Activated CD8-positive, alpha-beta memory T cell treated with anti-CD3 and anti-CD28 coated beads for 4 hours (primary cell): ENCODE measurements at places on chromosomes 2 and 18.

DNA sequence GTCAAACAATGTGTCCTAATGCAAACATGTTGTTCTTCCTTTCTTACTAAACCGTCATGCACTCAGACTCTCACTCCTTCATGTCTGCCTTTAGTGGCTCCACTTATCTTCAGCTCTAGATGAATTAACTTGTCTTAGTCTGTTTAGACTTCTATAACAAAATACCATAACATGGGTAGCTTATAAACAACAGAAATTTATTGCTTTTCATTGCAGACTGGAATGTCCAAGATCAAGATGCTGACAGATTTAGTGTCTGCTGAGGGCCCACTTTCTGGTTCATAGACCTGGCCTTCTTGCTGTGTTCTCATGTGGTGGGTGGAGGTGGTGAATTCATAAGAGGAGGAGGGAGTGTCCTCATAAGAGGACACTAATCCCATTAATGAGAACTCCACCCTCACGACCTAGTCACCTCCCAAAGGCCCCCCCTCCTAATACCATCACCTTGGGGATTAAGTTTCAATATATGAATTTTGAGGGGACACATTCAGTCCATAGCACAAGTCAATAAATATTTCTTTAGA, 32.3 kb downstream of the RALBP1 start:
- no peak for DNase-seq

DNA sequence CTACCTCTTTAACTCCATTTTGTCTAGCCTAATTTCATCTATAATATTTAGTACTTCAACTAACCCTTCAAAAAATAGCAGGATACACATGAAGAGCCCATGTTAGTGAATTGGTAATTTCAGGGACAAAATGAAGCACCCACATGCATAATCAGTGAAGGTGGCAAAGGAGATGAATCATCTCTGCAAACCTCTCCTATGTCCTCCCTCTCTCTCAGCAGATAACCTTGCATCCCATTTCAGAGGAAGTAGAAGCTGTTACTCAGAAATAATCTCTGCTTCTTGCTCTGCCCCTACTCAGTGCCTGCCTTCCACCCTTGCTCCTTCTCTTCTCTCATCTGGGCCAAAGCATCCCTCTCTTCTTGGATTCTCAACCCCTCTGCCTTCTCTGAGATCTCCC, 60.2 kb upstream of the CAVIN2 start:
- DNase-seq: no peak

DNA sequence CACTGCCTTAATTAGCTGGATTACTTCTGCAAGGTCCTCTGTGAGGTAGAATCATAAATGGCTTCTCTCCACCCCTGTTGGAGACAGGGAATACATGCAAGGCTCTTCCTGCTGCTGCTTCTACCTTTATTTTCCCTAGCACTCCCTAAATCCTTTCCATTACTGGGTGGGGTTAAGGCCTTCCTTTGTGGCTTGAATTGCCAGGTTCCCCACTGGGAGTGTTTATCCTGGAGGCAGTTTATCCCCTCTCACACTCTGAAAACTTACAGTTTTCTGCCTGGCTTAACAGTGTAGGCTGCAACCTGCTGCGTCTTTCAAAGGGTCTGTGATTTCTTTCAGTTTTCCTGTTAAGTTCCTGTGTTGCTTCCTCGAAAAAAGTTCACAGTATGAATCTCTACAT, 1062.3 kb upstream of the CRIM1 start:
- DNase-seq: no peak

DNA sequence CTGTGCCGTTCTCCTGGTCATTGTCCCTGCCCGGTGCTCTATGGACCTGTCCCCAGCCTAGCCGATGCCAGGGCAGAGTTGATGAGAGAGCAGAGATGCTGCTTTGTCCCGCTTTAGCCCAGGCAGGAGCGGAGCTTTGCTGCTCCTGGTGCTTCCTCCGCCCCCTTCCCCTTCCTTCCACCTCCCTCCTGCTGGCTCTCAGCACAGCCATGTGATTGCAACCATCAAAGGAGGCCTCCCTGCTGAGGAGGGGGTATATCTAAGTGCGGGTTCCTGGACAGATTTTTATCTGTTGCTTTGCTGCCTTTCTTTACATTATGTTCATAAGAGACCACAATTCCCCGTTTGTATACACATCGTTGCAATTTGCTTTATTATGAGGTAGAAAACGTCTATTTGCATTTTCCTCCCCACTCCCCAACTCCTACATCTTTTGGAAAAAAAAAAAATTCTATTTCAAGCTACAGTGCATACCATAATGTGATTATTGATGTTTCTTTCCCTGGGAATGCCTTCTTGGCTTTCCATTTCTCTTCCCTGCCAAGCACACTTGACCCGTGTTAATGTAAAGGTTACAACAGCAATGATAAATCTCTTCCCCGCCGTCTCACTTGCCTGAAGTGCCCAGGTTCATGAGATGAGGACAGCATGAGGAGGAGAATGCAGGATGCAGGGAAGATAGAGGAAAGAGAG, 25.4 kb downstream of the ALPK2 start:
- DNase-seq: no peak

- no peak for DNase-seq
Observed at GRCh38 chr2:67965246-67965645, 97.6 kb downstream of the C1D start.

GRCh38 chr2:129061769-129062121, 743.1 kb upstream of the HS6ST1 start:
- no peak for DNase-seq

DNA sequence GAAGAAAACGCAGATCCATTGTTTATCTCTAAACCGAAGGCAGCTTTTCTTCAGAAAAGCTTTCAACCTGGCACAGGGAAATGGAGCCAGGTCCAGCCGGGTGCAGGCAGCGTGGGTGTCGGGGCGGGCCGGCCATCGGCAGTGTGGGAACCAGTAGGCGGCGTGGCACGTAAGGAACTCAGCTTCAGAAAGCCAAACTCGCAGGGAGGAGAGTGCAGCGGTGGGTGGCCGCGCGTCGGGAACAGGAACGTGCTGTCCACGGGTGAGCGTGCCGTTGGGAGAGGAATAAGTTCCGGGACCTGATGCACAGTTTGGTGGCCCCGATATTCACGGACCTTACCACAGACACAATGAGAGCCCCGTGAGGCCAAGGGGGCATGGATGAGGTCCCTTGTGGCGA, 270.4 kb downstream of the TWIST2 start:
- DNase-seq: no peak

DNA sequence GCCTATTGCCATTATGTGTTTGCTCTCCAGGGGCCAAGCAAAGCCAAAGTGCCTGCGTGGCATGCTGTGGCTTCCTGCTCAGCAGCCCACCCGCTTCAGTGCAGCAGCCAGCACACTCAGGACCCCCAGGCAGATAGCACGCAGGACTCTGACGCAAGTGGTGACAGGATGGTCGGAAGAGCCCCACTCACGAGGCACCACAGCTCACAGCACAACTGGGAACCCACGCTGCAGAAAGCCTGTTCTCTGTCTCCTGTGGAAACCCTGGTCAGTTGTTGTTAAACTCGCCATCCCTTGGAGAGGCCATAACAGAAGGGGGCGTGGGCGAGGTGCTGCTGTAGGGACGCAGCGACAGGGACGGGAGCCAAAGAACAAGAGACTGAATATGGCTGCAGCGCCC, 76.4 kb downstream of the HDAC4 start:
- no peak for DNase-seq

- DNase-seq: no peak
Observed at GRCh38 chr2:233343171-233343705, 11.1 kb upstream of the DGKD start.

- DNase-seq: no peak
Observed at GRCh38 chr2:12302140-12302539, 414.6 kb upstream of the TRIB2 start.

DNA sequence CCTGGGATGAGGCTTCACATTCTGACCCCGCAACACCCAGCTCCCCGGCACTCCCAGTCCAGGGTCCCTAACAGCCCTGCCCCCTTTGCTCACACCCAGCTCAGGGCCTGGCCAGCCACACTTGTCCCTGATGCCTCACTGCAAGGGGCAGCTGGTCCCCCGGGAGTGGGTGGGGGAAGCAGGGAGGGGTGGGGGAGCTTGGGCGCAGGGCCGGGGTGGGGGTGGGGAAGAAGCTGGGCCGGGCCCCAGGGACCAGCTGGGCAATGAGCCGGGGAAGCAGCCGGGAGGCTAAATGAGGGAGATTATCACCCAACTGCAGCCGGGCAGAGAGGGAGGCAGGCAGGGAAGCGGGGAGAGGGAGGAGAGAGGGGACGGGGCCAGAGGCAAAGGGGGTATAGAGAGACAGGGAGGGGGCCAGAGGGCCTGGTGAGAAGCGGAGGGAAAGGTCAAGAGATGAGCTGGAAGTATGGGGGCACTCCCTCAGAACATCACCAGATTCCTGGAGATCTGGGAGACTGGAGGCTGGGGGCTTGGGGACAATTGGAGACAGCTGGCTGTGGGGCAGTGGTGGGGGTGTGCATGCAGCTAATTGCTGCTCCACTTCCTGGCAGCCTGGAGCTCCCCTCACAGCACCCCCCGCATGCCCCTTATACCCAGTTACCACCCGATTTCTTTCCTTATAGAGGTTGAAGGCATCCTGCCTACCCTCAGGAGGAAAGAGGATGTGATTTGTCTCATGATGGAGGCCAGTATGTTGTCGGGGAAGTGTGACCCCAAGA, 2.5 kb upstream of the ASIC4 start:
- DNase-seq: no peak

- no peak for DNase-seq
Observed at GRCh38 chr18:14917311-14917710, 169.3 kb downstream of the ANKRD30B start.

- no peak for DNase-seq
Observed at GRCh38 chr18:32742579-32742978, 30.2 kb downstream of the KLHL14 start.

DNA sequence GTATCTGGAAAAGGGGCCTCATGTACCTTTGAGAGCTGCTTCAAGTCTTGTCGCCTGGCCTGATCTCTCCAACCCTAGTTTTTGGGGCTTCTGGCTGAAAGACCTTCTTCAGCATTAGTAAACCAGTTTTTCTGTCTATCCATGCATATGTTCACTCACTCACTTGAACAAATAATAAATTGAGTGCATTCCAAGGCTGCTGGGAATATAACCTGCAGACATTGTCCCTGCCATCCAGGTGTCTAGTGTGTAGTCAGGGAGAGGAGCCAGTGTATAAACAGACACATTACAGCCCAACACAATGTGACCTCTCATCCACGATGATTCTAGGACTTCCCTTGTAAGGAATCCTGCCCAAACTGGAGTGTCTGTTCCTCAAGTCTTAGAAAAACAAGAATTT, 262.1 kb downstream of the PRKCE start:
- no peak for DNase-seq

GRCh38 chr2:31863867-31864266, 146.9 kb downstream of the MEMO1 start:
- DNase-seq: no peak

DNA sequence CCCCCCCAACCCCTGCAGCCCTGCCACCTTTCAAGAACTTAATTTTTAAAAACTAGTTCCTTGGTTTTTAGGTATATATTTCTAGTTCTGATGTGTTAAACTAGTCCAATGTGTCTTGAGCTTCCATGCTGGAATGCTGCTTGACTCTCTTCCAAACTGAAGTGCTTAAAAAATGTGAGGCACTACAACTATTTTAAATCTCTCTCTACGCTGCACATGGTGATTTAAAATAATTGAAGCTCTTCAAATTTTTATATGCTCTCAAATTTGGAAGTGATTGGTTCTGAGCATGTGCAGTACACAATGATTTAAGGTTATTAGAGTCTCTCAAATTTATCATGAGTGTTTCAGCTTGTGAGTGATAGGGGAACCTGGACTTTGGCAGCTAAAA, 192.6 kb upstream of the ZEB2 start:
- DNase-seq: no peak

GRCh38 chr2:233829193-233830110, 24.9 kb downstream of the HJURP start:
- no peak for DNase-seq

- no peak for DNase-seq
Observed at GRCh38 chr2:198371921-198372543, 567.6 kb downstream of the PLCL1 start.

DNA sequence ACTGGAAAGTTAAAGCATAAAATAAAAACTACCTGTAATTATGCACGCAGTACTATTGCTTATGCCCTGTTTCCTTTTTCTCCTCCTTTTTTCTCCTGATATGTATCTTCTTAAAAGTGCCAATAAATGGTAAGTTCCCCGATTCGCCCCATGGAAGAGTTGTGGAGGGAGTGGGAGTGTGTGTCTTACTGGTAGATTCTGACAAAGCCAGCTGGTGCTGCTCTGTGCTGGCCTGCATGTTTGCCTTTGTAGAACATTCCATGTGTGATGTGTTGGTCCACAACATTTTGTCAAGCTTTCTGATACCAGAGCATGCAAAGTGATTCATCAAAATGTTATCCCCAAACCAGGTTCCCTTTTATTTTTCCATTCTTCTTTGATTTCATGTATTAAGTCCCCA, 356.9 kb upstream of the RAB12 start:
- DNase-seq: no peak

DNA sequence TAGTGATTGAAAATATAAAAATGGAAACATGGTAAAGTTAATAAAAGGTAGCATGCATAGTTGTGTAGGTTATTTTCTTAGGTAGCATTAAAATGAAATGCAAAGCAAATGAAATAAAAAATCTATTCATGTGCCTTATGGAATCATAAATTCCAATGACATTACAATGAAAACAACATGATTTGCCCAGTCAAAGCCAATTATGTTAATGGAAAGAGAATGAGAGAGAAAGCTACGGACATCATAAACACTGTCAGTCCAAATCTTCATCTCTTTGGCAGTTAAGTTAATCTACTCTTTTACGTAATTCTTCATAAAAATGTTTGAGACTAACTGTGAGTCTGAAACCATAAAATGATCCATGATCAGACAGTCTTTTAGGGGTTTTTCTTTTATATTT, 636.7 kb upstream of the SYT4 start:
- DNase-seq: no peak

- no peak for DNase-seq
Observed at GRCh38 chr2:238338710-238339394, 18.5 kb downstream of the TRAF3IP1 start.

DNA sequence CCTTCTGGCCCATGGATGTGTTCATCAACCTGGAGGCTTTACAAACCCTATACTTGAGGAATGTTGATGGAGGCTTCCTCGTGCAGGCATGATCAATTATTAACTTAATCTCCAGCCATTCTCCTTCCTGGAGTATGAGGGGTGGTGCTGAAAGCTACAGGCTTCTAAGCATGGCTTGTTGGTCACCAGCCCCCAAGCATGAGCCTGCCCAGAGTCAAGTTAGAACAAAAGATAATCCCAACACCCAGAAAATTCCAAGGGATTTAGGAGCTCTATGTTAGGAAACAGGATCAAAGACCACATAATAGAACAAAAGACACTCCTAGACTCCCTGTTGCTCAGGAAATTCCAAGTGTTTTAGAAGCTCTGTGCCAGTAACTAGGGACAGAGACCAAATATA, 63.1 kb downstream of the FAM171B start:
- DNase-seq: no peak

GRCh38 chr2:6538607-6539006, 327.1 kb downstream of the CMPK2 start:
- no peak for DNase-seq

- DNase-seq: no peak
Observed at GRCh38 chr2:18066894-18067293, 188.4 kb downstream of the KCNS3 start.

- no peak for DNase-seq
Observed at GRCh38 chr18:723541-724080, 11.2 kb upstream of the ENOSF1 start.
